ENCODE measurements at places on chromosomes 13 and 19.

GRCh38 chr19:11240008-11240444, 607 bp downstream of the ANGPTL8 start:
- no peaks in the 10 kb centered on the region for H3K27me3 ChIP-seq
- H3K4me1 ChIP-seq = no peaks in the 10 kb centered on the region
- peaks cover 3% of the 10 kb centered on the region for H3K36me3 ChIP-seq
- DNase-seq = no peak
- no peak overlapping the region for H3K4me3 ChIP-seq

- no peak for DNase-seq
- no peak overlapping the region for H3K4me3 ChIP-seq
- H3K27ac ChIP-seq = no peak overlapping the region
- no peaks in the 10 kb centered on the region for H3K4me1 ChIP-seq
Observed at GRCh38 chr13:33992881-33993336, 175.0 kb downstream of the RFC3 start.

GRCh38 chr13:113114511-113115362, 7.9 kb upstream of the F10 start:
- H3K27ac ChIP-seq = no peak overlapping the region
- no peak overlapping the region for H3K4me3 ChIP-seq
- peaks cover 7% of the 10 kb centered on the region for H3K27me3 ChIP-seq
- peaks cover 6% of the 10 kb centered on the region for H3K4me1 ChIP-seq
- DNase-seq = peak; percentile 36

- H3K27me3 ChIP-seq = no peaks in the 10 kb centered on the region
- H3K4me3 ChIP-seq = peak overlapping the region; percentile 61
- no peaks in the 10 kb centered on the region for H3K36me3 ChIP-seq
- no peak overlapping the region for H3K27ac ChIP-seq
Observed at GRCh38 chr19:39792999-39793546, 14.4 kb downstream of the LEUTX start.
